ENCODE measurements at places on chromosomes 1 and 21. TPM values are rescaled to one million over a fixed set of nuclear protein-coding genes. Genes with fewer than 3 reads are reported as not detected.

DNA sequence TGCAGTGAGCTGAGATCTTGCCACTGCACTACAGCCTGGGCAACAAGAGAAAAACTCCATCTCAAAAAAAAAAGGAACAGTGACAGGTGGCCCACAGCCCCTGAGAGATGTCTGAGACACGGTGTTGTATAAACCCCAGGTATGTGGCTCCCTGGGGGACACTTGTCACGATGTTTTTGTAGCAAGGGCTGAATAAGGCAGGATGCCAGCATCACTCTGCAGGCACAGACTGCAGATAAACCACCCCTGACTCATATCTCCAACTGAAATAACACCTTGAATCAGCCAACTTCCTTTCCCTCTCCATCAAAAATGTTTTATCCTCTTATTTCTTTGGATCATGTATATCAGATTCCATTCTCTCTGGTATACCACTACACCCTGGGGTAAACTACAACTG lies 52.5 kb downstream of the NMNAT2 start:
- no peak for DNase-seq

- peak; percentile 47 for DNase-seq
Observed at GRCh38 chr1:12601700-12602658, 16.0 kb downstream of the DHRS3 start.

DNA sequence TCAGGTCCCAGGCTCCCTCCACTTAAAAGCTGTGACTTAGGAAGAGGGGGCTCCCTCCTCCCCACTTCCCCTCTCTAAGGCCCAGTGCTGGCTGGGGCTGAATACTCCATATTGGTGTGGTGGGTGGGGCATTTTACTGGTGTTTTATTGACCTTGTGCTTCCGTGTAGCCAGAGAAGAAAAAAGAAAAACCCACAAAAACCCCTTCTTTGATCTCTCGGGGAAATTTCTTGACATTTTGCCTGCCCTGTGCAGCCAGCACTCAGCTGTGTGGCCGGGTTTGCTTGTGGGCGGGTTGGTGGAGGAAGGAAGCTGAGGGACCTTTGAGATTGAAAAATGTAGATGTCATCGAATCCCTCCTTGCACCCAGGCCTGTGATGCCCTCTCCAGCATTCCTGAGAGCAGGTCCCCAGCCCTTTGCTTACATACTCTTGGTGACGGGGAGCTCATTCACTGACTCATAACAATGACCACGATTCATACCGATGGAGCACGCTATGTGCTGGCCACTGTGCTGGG lies 24.8 kb downstream of the TNFRSF8 start:
- no peak for DNase-seq

DNA sequence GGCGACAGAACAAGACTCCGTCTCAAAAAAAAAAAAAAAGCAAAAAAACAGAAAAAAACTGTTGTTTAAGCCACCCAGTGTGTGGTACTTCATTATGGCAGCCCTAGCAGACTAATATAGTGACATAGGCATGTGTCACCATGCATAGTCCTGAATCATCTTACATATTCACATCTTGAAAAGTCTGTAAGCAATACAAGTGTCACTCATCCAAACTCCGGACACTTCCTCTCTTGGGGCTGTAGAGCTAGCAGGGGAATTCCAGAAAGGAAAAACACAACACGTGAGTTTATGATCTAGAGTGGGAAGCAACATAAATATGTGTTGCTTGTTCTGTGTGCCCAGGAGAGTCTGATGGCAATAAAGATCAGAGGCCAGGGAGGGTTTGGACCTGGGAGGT lies 81.6 kb upstream of the KCNE2 start:
- peak; percentile 56 for DNase-seq

GRCh38 chr1:153942766-153943549 lies 3.6 kb downstream of the DENND4B start:
- DNase-seq: no peak

DNA sequence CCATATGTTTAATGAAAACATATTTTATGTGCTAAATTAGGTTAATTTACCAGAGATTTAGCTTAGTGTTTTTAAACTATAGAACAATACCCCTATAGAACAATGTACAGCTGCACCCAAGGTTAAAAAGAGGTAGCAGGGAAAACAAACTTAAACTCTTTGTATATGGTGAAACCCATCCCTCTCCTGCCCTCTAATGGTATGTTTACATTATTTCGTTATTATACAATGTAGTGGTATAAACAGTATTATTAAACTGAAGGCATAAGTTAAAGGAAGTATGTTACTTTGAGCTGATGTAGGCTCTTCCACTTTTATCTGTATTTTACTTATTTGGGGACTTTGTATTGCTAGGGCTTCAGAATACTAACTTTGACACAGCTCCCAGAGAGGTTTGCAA lies 16.7 kb upstream of the ZYG11A start:
- no peak for DNase-seq

- DNase-seq: no peak
Observed at GRCh38 chr1:63010913-63011660, 227.2 kb downstream of the ATG4C start.

DNA sequence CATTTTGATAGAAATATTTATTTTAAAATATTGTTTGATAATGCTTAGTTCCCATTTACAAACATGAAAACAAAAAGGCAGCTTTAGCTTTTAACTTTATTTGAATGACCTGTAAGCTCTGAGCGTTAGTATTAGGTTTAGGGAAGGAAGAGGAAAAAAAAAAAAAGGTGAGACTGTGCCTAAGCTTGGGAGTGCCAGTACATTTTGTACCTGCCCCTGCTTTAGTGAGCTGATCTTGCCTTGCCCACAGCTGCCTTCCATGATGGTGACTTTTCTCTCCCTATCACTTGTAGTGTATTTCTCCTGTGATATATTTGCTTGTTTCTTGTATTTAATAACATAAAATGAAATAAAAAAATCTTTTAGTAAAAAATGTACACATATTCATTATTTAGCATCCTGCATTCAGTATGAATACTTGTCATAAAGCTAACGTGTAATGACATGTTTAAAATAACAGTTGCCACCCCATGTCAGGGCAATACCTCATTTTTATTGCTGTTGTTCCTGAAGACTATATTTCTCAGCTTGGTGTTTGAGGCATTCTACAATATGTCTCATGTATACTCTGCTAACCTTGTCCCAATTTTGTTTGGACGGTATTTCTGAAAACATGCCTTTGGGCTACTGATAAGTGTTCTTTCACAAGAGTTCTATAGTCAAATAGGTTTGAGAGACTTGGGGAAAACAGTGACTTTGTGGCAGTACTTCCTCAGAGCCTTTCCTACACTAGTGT lies 76.3 kb downstream of the NEK7 start:
- DNase-seq: peak; percentile 55

DNA sequence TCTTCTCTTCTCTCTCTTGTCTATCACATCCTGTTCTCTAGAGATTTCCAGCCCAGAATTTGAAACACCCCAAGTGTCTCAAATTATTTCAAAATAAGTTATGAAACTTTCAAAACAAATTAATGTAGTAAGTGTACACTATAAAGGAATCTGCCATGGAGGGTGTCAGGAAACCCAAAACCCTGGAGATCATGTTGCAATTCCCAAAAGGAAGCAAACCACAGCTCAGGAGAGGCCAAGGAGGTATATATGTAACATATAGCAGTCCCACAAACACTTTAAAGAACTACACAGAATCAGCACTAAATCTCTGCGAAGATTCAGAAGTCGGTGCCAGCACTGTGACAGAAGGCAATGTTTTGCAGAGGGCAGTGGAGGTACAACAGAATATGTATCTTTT lies 26.6 kb downstream of the PTPN14 start:
- no peak for DNase-seq

DNA sequence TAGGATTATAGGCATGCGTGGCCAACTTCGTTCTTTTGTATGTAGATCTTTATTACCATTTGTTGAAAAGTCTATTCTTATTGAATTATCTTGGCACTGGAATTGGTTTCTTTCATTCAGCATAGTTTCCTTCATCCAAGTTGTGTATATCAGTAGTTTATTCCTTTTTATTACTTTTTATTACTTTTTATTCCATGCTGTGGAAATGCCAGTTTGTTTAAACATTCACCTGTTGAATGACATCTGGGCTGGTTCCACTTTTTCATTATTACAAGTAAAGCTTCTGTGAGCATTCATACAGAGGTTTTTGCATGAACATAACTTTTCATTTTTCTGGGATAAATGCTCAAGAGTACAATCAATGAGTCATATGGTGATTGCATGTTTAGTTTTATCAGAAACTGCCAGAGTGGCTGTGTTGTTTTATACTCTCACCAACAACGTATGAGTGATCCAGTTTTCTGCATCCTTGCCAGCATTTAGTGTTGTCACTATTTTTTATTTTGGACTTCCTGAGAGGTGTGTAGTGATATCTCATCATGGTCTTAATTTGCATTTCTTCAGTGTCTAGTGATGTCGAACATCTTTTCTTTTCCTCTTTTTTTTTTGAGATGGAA lies 28.6 kb downstream of the PTPRU start:
- DNase-seq: peak; percentile 70

DNA sequence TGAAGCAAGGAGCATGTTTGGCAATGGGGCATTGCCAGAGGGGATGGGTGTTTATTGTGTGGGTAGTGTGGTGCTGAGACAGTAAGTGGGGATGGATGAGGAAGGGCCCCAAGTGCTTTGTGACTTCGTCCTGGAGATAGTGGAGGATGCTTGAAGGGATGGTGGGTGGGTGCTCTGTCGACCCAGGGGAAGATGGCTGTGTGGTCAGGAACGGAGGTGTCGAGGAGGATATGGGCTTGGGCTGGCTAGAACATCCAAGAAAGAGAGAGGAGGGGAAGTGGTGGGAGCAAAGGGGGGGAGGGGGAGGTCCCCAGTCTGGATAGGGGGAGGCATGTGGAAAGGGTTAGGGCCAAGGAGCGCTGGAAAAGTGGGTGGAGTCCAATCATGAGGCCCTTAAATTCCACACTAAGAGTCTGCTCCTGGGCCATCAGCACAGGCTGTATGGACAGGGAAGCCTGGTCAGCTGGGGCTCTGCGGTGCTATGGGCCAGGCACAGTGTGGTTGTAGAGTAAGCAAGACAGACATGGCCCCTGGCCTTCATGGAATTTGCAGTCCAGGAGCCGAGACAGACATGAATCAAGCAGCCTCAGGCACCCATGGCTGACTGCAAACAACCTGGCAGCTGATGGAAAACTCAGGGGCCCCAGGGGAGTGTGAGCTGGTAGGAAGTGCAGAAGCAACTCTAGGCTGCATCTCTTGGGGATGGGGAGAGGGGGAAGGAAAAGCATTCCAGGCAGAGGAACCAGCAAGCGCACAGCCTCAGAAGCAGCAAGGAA lies 36.3 kb downstream of the EDN2 start:
- no peak for DNase-seq

GRCh38 chr1:9628541-9629444 lies 22.7 kb upstream of the PIK3CD start:
- DNase-seq: no peak

- DNase-seq: no peak
Observed at GRCh38 chr1:155177192-155177917, 3.7 kb downstream of the TRIM46 start.

GRCh38 chr1:67749844-67750690 lies 65.1 kb downstream of the GADD45A start:
- DNase-seq: peak; percentile 98

DNA sequence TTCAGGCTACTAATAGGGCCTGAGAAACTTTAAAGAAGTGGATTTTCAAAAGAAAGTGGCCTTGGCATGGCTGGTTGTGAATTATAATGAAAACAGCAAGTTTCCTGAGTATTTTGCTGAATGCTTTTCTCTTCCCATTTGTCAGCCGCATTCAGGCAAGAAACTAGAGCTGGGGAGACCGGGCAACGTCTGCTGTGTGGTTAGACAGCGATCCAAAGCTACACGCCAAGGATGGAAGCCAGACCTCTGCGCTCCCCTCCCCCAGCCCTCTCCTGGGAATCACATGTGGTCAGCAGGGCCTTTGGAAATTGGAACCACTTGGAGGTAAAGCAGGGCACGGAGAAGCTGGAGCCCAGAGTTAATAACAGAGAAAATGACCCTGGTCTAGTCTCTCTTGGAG lies 114.1 kb upstream of the CD34 start:
- DNase-seq: no peak

DNA sequence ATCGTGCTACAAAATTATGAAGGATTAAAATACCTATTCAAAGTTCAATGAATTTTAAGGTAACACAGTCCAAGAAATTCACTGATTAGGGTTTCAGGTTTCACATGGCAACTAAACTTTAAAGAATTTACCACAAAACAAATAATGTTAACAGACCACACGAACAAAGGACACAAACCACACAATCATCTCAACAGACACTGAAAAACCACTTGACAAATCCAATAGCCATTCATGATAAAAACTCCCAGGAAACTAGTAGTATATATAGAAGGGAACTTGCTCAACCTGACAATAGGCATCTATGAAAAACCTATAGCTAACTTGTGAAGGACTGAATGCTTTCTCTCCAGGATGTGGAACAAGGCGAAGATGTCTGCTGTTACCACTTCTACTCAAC lies 21.1 kb upstream of the SH2D5 start:
- peak; percentile 48 for DNase-seq

DNA sequence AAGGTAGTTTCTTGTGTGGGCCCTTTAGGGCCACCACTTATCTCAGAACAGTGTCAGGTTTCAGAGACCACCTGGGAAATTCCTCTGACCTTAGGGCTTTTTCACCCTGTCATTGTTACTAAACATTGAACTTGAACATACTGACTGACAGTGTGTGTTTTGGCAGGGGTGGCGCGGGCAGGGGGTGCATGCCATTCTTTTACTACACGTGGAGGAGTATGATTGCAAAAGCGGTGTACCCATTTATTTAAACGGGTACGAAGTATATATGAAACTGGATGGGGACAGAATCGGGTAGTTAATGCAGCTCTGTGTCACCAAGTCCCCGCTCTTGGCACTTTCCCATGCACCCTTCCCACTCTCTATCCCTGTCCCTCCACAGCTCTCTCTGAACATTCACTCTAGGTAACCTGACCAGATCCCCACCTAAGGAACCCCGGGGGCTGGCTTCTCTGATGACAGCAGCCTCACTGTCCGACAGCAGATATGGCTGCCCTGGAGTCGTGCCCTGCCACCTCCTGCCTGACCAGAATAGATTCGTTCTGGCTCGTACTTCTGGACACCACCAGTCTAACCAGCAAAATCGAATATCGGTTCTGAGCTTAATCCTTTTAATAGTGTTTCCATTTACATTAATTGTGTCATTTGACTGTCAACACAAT lies 51.3 kb downstream of the NFASC start:
- DNase-seq: no peak

DNA sequence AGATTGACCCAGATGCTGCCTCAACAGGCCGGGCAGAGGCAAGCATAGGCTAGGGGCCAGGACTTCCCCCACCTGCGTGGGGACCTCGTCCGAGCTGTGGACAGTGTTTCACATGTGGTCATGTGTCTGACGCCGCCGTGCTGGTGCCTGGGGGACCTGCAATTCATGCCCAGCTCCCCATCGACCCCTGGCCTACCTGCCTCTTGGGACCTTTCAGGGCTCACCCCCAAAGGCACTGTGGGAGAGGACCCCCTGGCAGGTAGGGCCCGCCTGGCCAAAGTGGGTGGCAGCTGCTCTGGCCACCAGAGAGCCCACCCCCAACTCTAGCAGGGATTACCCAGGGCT lies 4.4 kb downstream of the TMEM201 start:
- no peak for DNase-seq

GRCh38 chr1:148263128-148263905 lies 111.2 kb upstream of the NBPF11 start:
- peak; percentile 100 for DNase-seq

Gene GPR52
- polyA plus RNA-seq: not detected

Gene OR2L2
- polyA plus RNA-seq: not detected

Measured in mammary epithelial cell (primary cell).